ENCODE measurements at places on chromosomes 7 and 10. TPM values are rescaled to one million over a fixed set of nuclear protein-coding genes. Genes with fewer than 3 reads are reported as not detected.

The LIPK gene
- total RNA-seq: not detected

DNA sequence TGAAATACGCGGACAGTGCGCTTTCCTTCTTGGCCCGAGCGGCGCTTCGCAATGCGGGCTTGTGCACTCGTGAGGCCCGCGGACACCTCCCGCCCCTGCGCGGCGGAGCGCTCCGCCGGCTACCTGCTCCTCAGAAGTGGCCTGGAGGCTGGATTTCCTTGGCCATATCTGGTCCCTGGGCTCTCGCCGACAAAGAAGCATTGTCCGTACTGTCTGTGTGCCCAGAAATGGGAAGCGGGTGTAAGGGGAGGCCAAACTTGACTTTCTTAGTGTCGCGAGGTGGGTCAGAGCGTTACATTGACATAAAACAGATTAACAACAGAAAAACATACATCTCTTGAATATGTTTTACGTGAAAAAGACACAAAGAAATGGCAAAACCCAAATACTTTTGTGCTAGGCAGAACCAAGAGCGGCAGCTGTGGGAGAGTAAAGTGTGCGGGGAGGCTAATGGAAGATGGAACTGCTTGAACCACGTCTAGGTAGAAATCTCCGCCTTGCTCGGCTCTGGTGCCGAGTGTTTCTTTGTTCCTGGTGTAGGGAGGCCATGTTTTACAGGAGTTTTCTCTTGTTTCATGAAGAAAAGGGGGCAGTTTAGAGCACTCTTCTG, 1.4 kb downstream of the LANCL2 start:
- peak overlapping the region; percentile 93 for H3K4me3 ChIP-seq
- no peaks in the 10 kb centered on the region for H3K27me3 ChIP-seq
- no peaks in the 10 kb centered on the region for H3K36me3 ChIP-seq
- H3K27ac ChIP-seq: peak overlapping the region; percentile 98

DNA sequence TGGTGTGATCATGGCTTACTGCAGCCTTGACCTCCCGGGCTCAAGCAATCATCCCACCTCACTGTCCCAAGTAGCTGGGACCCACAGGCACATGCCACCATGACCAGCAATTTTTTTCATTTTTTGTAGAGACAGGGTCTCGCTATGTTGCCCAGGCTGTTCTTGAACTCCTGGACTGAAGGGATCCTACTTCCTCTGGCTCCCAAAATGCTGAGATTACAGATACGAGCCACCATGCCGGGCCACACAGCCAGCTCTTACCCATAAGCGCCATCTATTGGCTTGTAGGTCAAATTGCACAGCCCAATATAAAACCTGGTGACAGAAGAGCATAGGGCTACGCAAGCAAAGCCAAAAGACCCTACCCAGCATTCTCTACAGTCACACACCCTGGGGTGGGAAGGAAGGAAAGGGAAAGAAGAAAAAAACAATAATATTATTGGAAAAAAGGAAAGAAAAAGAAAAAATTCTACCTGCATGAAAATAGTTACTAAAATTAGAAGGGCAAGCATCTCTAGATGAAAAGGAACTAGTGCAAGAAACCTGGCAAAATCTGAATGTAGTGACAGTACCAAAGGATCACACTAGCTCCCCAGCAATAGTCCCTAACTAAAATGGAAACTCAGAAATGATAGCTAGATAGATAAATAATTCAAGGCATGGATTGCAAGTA, 29.4 kb upstream of the AMPH start:
- DNase-seq: no peak
- no peak overlapping the region for H3K4me3 ChIP-seq
- no peak overlapping the region for H3K27ac ChIP-seq
- H3K4me1 ChIP-seq: no peaks in the 10 kb centered on the region
- H3K27me3 ChIP-seq: no peaks in the 10 kb centered on the region
- H3K36me3 ChIP-seq: no peaks in the 10 kb centered on the region

GRCh38 chr7:42552227-42552626, 315.2 kb upstream of the GLI3 start:
- H3K4me3 ChIP-seq: no peak overlapping the region
- no peaks in the 10 kb centered on the region for H3K27me3 ChIP-seq
- H3K27ac ChIP-seq: no peak overlapping the region
- no peak for DNase-seq
- no peaks in the 10 kb centered on the region for H3K36me3 ChIP-seq

DNA sequence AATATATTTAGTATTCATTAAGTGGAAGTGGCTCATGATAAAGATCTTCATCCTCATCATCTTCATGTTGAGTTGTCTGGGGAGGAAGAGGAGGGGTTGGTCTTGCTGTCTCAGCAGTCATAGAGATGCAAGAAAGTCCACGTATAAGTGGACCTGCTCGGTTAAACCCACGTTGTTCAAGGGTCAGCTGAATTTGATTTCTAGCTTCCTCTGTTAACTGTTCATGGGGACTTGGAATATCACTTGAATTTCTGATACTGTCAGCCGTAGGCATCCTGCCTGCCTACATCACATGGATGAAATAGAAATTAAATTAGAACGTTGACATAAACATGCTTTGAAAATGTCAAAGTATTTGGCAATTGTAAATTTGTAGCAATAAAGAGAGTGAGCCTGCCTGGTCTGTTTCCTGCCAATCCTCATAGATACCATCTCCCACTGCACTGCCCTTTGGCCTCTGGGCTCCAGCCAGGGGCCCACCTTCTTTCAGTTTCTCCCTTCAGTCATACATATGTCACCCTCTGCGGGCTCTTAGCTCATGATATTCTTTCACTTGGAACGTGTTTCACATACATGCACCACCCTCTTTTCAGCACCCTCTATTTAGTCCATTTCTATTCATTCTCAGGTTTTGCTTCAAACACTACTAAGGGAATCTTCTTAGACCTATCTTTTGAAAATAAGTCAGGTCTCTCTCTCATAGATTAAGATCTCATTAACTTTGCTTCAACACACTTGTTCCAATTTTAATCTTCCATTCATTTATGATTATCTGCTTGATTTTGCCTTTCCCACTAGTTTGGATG, 376.3 kb downstream of the IPMK start:
- no peak for DNase-seq
- H3K36me3 ChIP-seq: no peaks in the 10 kb centered on the region

DNA sequence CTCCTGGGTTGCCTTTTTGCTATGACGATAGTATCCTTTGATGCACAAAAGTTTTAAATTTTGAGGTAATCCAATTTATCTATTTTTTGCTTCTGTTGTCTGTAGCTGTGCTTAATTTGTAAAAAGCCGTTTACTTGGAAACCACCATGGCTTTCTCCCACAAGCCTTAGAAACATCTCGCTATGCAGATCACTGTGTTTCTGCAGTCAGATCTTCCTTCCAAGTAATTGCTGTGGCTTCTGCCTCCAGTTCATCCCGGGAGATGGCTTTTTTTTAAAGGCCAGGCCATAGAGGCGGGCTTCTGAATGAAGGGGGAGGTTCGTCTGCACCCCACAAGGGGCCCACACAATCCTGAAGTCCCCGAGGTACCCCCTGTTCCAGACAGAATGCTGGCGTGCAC, 48.3 kb upstream of the OCM2 start:
- no peaks in the 10 kb centered on the region for H3K4me1 ChIP-seq
- H3K4me3 ChIP-seq: no peak overlapping the region

The ADAM22 gene
- total RNA-seq: 2.6 TPM

DNA sequence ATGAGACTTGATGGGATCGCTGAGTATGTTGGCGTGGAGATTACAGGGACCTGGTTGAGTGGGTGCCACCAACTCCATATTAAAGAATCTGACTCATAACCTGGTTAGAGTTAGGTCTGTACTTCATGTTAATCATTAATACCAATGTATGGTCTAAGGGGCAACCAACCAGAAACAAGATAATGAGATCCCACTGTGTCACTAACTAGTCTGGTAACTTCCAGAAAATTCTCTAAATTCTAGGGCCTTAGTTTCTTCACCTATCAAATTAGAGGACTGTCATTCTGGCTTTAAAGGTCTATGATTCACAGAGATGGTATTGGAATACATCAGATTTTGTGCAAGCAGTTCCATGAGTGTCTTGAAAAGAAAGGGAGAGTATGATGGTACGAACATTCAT, 102.2 kb downstream of the SNX10 start:
- H3K27ac ChIP-seq: no peak overlapping the region
- no peak overlapping the region for H3K4me3 ChIP-seq
- H3K36me3 ChIP-seq: no peaks in the 10 kb centered on the region
- peaks cover 41% of the 10 kb centered on the region for H3K27me3 ChIP-seq
- no peak for DNase-seq
- H3K4me1 ChIP-seq: peaks cover 17% of the 10 kb centered on the region

GRCh38 chr7:73851410-73852338, 9.3 kb upstream of the TMEM270 start:
- no peaks in the 10 kb centered on the region for H3K27me3 ChIP-seq
- H3K4me1 ChIP-seq: peaks cover 20% of the 10 kb centered on the region
- H3K4me3 ChIP-seq: no peak overlapping the region
- no peaks in the 10 kb centered on the region for H3K36me3 ChIP-seq

DNA sequence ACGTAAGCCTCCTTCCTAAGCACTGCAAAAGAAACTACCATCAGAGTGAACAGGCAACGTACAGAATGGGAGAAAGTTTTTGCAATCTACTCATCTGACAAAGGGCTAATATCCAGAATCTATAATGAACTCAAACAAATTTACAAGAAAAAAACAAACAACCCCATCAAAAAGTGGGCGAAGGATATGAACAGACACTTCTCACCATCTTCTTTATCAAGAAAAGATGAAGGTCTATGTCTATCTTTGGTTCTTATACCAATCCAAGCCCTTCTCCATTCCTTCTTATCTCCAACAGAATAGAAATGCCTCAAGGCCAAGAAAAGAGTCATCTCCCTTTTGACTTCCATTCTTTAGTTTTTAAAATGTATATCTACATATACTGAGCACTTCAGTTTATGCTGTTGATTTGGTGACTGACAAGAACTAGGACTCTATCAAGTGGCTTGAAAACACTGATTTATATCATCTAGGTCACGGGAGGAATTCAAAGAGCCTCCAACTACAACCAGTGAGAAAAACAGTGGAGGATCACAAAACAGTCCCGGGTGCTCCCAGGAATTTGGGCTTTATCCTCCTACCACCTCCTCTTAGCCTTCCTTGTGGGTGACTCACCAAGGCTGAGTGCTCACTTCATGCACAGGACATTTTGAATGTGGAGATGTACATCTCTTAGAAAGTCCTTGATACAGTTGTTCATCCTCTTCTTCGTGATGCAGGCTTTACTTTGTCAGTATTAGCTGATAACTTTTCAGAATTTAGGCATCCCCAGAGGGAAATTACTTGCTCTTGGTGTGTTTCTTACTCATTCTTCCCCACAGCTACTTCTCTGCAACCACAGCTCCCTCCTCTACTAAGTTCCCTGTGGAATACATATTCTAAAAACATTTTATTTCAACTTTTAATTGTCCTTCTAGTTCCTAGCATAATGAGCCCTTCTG, 15.4 kb downstream of the TAS2R41 start:
- DNase-seq: no peak
- H3K4me1 ChIP-seq: peaks cover 13% of the 10 kb centered on the region
- no peak overlapping the region for H3K4me3 ChIP-seq

The PRF1 gene
- 14.0 TPM for total RNA-seq

Data from left lung (tissue), 14 donors.